ENCODE measurements at places on chromosomes 7 and 10.

DNA sequence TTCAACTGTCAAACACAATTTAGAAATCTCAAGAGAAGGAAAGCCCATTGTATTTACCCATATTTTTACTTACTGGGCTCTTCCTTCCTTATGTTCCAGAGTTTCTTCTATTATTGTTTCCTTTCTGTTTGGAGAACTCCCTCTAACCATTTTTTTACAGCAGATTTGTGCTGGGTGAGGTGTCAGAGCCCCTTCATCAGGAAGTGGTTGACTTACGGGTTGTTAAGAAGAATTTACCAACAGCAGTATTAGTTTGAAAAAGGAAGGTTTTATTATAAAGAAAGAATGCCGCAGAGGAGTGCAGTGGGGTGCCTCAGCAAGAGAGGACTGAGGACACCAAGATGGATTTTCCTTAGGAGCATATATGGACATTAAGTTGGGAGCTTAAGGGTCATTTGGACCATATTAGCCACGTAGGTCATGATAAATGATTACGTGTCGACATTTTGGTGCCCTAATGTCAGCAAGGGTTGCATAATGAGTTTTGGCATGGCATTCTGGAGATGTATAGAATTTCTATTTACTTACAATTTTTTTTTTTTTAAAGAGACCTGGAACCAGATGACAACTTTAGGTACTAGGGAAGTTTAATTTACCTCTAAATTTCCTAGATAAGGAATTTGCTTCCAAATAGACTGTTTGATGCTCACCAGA, 6.3 kb upstream of the TBATA start:
- DNase-seq, result no peak

DNA sequence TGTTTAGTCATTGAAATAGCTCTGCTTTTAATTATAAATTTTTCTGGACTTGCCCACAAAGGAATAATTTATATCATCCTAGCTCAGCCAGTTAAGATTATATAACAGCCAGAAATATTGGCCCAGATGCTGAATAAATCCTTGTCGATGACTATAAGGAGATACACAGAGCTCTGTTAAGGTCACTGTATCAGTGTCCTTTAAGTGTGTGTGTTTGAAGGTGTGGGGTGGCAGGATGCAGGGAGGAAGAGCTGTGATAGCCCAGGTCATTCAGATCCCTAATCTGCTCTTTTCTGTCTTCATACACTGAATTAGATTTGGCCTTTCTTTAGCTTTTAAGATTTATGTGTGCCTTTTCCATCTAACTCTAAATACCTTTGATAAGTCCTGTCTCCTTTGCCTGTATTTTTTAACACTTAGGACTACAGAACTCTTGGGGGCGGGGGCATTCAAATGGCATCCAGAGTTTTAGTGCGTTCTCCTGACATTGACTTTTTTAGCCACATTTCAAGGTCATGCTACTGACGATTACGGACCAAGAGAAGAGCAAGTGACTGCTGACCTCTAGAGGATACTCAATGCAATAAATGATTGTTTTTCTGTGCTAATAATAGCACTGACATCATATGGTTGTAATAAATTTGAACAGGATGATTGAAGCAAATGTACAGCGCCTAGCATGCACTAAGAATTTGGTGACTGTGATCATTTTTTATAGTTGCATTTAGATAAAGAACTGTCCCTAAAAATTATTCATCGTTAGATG, 172.3 kb downstream of the CACNB2 start:
- DNase-seq, result no peak

DNA sequence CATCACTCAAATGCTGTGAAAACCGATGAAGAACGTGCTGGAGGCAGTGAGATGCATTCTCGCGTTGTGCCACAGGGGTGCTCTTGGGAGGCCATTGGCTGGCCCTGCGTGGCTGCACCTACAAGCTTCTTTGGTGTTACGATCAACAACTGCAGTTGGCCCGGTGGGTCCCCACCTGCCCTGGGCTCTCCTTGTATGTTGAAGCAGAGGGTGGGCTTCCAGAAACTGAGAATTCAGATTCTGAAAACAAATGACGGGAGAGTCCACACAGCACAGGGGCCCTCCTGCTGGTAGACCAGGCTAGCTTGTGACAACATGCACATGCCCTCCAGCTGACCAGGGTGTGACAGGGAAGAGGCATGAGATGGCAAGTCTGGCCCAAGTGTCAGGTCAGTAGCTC, 23.7 kb upstream of the DDC start:
- DNase-seq, result no peak

DNA sequence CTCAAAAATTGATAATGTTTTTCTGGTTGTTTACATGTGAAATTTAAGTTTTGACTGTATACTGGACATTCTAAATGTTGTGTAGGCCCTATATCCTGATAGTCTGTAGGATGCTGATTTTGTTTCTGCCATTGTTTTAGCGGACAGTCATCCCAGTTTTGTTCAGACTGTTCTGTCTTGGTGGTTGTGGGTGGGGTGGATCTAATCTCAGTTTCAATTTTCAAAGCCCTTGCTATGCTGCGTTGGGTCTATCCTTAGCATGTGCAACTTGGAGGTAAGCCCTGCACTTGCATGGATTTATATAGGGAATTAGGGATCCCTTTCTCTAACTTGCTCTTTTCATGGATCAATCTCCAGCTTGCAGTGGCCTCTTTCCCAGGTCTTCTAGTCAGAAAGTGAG, 19.1 kb downstream of the DBF4 start:
- no peak for DNase-seq

GRCh38 chr10:85851325-85851724, 515.3 kb downstream of the GRID1 start:
- DNase-seq, result no peak

DNA sequence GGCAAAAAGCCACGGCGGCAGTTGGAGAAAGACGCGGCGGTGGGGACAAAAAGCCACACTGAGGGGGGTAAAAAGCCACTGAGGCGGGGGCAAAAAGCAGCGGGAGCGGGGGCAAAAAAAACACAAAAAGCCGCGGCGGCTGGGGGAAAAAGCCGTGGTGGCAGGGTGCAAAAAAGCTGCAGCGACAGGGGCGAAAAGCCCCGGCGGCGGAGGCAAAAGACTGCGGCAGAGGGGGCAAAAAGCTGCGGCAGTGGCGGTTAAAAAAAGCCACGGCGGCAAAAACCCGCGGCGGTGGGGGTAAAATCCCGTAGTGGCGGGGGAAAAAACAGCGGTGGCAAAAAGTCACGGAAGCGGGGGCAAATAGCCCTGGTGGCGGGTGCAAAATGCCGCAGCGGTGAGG, 527.3 kb downstream of the ZNF33B start:
- no peak for DNase-seq

- no peak for DNase-seq
Observed at GRCh38 chr10:33241351-33241750, 93.1 kb downstream of the NRP1 start.

DNA sequence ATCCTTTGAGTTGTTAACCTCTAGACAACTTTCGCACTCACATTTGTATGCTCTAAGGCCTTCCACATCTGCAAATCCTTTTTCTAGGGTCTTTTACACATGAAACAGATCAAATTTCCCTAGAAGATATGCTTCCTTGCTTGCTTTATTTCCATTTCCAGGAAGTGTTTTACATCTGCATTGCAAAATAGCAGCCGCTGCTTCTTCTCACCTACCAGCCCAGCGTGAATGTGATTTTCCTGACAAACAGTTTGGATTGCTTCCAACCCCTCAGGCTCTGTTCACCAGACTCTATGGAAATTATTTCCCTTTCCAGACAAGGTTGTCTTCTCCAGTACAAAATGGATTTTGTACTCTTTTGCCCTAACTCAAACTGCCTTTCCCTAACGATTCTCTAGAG, 50.9 kb upstream of the PAPSS2 start:
- no peak for DNase-seq

- DNase-seq, result no peak
Observed at GRCh38 chr7:41110186-41110585, 592.7 kb downstream of the INHBA start.

GRCh38 chr10:110162741-110163145, 44.7 kb upstream of the MXI1 start:
- DNase-seq, result no peak

DNA sequence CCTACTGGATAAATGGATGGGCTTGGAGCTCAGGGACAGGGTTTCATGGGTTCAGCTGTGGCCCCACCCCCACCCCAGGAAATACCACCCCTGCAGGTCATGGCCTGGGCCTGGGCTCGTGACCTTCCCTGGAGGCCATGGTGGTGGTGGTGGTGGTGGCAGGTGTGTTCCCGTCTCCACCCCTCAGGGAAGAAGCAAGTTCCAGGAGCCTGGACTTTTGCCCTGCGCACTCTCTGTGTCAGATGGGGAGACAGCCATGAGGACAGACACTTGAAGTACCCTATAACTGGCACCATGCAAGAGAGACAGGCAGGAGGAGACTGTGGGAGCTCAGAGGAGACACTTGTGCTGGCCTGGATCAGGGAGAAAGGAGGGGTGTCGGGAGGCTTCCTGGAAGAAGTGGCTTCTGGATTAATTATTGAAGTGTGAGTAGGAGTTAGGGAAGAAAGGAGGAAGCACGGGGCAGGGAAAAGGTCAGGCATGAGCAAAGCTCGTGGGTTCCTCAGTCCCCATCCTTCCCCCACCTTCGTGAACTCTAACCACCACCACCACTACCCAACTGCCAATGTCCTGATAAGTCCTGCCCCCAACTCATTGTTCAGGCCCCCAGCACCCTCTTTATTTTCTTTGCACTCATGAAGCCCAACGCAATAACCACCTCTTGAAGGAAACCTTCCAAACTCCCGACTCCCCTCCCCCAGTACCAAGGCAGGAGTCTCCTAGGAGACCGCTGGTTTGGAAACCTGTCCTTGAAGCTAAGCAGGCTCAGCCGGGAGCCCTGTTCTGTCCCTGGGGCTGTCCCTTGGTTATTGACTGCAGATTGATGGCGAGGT, 8.9 kb downstream of the SH2B2 start:
- DNase-seq, result no peak

- DNase-seq, result no peak
Observed at GRCh38 chr10:125263551-125263950, 103.2 kb upstream of the CTBP2 start.

GRCh38 chr10:106866244-106866845, 298.2 kb downstream of the SORCS1 start:
- no peak for DNase-seq

- DNase-seq, result no peak
Observed at GRCh38 chr7:150340024-150340749, 1.2 kb downstream of the RARRES2 start.

DNA sequence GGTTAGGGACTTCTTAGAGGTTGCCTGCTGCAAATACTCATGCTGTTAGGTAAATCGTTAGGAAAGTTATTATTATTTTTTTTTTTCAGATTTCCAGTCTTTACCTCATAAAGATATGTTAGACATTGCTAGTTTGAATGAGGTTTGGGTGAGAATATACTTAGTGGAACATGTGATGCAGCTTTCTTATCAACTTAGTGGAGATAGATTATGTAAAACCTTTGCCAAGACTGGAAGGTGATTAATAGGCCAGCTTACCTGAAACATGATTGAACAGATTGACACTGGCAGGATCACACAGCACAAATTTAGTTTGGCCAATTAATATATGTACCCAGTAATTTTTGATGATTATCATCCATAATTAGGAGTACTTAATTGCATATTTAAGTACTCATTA, 32.3 kb downstream of the ADD3 start:
- no peak for DNase-seq
